Foreskin fibroblast (primary cell): ENCODE measurements at places on chromosomes 4 and X.

- DNase-seq, result no peak
Observed at GRCh38 chr4:184401397-184402171, 72.8 kb downstream of the IRF2 start.

- no peak for DNase-seq
Observed at GRCh38 chrX:46683048-46683447, 75.9 kb downstream of the SLC9A7 start.

- peak; percentile 32 for DNase-seq
Observed at GRCh38 chr4:153594210-153594609, 89.9 kb upstream of the TLR2 start.

DNA sequence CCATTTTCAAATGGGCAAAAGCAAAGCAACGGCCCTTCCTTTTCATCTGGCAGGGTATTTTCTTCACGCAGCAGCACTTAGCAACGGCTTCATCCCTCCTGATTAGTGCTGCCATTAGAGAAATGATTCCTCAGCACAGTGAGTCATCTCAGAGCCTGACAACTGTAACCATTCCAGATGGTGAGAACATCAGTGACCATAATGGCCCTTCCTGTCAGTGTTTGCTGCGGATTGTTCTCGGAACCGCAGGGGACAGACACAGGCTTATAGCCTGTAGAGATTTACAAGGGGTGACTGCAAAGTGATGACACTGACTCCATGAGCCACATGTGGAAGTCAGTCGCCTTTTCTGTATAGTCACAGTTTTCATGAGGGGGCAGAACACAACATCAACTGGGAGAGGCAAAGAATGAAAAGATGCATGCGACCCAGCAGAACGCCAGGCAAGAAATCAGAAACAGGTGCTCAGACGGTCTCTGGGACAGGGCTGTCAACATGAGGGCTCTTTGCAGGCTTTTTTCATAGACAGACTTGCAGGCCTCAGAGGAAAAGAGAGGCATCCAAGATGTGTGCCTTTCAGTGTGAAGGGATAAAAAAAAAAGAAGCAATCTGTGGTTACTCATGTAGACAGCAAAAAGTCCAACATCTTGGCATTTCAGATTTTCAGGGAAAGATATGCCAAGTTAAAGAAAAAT is 69.9 kb upstream of the FBXW7 start:
- DNase-seq, result peak; percentile 82

DNA sequence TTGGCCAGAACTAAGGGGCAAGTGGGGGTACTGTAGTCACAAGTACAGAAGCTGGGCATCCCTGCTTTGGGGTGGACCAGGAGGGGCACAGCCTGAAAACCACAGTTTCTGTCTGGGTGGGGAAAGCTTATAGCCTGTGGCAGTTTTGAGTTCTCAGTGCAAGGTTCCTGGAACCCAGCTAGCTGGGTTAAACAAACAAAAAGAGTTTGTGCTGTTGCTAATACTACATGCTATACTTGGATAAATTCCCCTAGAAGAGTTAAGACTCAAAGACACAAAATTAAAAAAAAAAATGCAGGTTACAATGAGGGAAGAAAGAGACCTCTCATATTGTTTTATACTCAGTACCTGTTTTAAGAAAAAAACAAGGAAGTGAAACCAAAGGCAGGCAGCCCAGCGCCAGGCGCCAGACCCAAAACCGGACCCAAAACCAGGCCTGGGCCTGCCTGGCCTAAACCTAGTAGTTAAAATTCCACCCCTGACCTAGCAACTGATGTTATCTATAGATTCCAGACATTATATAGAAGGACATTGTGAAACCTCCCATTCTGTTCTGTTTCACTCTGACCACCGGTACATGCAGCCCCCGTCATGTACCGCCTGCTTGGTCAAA is 50.8 kb downstream of the SLC2A9 start:
- DNase-seq, result no peak

DNA sequence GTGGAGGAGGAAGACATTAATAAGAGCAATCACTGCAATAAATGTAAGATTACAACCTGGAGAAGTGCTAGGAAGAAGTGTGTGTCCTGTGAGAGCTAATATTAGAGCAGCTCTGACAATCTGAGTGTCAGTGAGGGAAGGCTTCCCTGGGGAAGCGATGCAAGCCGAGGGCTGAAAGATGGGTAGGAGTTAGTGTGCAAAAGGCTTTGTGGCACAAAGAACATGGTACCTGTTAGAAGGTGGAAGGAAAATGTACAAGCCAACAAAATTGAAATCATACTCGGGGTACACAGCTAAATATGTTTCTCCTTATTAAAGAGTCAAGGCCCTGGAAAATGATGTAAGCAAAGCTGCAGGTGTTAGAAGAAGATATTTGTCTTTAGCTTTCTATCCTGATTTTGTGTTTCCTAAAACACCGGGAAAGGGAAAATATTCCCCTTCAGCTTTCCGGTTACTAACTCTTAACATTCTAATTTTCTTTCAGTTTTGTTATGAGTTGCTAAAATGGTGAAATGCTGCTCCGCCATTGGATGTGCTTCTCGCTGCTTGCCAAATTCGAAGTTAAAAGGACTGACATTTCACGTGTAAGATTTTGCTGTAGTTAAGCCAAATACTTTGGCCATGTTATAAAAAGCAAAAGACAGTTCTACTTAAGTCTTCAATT is 808 bp downstream of the THAP6 start:
- DNase-seq, result no peak

GRCh38 chr4:4771160-4771559 is 88.3 kb upstream of the MSX1 start:
- DNase-seq, result no peak

DNA sequence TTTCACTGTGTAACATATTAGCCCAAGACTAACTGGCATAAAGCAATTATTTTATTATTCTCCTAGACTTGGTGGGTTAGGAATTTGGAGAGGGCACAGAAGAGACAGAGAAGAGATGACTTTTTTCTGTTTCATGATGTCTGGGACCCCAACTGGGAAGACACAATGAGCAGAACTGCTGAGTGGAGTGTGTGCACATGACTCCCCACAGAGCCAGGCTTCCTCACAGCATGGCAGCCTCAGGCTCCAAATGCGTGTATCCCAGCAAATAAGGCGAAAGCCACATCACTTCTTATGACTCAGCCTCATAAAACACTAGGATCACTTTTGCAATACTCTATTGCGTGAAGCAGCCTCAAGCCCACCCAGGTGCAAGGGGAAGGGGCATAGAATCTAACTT is 68.4 kb downstream of the MFAP3L start:
- no peak for DNase-seq

GRCh38 chr4:3007724-3008123 is 44.4 kb downstream of the GRK4 start:
- DNase-seq, result no peak

DNA sequence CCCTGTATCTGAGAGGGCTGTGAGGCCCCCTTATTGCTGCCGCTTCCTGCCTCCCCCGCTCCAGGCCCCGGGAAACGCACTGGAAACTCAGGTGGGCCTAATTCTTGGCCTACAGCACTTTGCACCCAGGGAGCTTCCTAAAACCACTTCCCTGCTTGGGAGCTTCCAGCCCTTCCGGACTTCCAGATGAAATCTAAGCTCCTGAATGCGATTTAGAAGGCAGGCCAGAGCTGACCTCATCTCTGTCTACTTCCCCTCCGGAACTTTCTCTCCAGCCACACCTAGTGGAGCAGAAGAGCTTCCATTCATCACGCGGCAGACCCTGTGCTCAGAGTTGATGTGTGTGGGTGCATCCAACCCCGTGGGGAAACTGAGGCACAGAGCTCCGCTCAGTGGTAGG is 84.2 kb downstream of the SORCS2 start:
- DNase-seq, result no peak

DNA sequence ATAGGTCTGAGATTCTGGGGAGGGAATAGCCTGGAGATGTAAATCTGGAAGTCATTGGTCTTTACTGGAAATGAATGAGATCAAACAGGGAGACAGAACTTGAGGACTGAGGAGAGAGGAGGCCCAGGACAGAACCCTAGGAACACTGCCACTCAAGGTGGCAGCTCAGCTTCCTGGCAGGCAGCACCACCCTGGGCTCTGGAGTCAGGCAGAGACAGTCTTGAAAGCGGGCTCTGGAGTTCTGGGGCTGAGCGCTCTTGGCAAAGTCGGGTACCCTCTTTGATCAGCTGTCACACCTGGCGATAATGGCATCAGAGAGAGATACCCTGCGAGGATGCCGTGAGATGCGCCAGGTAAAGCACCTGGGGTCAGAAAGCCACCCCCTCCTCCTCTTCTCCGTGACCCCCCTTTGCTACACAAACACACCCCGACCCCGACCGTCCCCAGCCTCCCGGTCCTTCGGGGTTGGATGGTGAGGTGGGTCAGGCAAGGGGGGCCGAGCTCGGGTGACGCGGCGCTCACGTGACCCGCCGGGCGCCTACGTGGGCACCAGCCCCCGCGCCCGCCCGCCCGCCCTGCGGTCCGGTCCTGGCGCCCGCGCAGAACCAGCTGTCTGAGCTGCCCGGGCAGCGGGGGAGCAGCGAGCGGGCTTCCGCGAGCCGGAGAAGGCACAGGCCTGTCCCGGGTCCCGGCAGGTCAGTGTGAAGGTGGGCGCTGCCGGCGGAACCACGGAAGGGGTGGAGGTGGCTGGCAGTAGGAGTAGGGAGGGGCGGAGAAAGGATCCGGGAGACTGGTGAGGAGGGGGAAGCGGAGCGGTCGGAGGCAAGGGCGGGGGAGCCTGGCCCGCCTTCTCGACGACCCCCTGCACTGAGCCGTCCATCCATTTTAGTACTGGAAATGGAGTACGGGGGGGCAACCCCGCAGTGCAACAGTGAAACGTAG is at the start of gene TCEAL3:
Gene TCEAL3, plus strand, starts transcription at position 600 of the 942 bp plus-strand sequence. CDS start 1,102 bp downstream, outside the sequence.
- peak; percentile 73 for DNase-seq

DNA sequence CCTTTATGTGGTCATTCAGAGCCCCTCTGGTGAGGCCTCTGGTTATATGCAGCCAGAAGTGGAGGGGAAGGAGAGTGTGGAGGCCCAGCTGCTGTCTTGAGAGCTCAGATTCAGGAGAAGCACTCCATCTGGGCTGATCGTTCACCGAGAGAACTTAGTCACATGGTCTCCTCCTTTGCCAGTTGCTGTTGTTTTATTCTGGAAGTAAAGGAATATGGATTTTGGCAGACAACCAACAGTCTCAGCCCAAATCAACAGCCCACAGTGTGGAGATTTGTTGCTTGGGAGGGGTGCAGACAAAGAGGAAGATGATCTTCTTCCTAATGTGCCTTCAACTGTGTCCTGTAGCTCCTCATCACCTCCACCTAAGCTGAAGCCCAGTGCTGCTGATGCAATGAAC is 355.4 kb downstream of the ANK2 start:
- no peak for DNase-seq

- DNase-seq, result no peak
Observed at GRCh38 chr4:42855779-42856178, 36.7 kb upstream of the GRXCR1 start.

GRCh38 chr4:189516902-189517301 is 423.8 kb upstream of the FRG1 start:
- DNase-seq, result no peak

DNA sequence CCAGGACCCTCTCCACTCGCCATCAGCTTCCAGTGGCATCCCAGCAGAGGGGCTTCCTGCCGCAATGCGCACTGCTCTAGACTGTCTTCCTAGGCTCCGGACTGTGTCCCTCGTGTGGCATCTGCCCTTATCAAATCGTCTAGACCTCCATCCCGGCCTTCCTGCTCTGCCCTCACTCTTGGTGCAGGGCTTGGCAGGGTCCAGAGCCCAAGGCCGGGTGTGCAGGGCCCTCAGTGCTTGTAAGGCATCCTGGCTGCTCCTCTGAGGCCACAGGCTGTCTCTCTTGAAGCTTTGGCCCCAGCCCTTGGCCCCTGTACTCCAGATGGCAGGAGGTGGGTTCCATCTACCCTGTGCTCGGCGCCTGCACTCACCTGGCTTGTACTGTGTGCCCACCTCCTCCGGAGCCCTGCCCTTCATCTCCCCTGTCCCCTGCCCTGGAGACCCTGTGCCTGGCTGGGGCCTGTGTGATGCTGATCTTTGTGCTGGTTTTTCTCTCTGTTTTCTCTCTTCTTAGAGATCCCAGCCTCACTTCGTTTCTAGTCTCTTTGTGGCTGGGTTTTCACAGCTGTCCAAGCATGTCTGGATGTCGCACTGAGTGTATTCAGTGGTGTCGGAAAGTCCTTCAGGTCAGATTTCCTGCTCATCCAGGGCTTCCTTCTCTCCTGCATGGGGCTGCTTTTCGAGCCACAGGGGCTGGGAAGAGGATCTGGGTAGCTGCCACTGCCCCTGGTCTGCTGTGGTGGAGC is 3.7 kb upstream of the TREX2 start:
- DNase-seq, result no peak

DNA sequence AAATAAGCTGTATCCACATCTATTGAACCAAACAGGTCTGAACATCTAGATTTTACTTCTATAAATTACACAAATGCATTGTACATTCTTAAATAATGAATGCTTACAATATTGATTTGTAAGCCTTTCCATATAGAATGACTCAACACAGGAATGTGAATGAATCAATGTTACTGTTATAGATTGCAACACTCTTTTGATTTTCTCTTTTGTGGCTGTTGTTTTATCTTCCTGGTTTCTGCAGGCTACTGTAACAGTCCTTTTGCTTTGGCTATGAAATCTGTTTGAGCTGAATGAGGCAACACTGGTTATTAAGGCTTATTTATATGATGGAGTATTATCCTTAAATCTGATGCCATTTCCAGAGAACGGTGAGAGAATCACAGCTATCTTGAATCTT is 49.5 kb downstream of the GPR50 start:
- DNase-seq, result no peak

DNA sequence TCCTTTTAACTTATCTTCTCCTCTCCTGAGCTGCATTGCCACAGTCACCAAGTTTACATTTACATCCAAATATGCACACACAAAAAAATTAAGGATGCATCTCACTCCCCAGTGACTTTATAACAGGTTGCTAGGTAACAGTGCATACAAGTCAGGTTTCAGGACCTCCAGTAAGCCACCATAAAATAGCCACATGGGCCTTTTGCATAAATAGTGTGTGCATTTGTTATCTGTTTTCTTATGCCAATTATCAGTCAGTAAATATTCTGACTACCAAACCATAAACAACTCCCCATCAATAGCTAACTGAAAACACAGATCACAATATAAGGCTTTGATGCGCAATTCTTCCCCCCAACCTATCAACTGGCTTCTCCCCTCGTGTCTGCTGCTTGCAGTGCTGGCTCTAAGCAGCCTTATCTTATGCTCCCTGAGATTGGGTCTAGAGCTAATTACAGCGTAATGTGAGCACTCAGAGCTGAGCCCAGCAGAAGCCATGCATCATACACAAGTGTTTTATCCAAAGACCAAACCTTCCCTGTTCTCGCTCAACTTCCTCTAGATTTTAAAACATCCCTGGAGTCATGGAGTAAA is 55.4 kb downstream of the ZNF827 start:
- DNase-seq, result no peak

DNA sequence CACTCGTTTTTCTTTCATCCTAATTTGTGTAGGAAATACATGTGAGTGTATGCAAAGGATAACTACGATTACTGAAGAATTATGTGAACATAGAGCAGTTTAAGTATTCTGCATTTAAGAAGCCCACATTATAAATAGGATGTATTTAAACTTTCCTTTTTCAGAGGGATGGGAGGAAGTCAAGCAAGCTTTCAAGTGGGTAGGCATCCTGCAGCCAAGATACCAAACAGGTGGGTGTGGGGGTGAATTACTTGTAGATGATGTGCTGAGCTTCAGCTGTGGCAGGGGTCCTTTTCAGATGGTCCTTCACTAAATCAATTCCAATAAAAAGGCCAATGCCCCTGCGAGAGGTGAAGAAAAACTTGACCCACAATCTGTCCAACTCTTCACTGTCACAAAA is 16.3 kb downstream of the ETNPPL start:
- no peak for DNase-seq
